Activated T-helper 1 cell treated with anti-CD3 and anti-CD28 coated beads, Interleukin-12 subunit alpha, Interleukin-12 subunit beta, Interleukin-2, Interleukin-4 antibody, amounts not matched to agents 30 ng/mL and 10 ng/mL and 1 ng/mL, durations not matched to agents 14 hours and 24 hours and 36 hours (primary cell): ENCODE measurements at places on chromosomes 7 and 10.

DNA sequence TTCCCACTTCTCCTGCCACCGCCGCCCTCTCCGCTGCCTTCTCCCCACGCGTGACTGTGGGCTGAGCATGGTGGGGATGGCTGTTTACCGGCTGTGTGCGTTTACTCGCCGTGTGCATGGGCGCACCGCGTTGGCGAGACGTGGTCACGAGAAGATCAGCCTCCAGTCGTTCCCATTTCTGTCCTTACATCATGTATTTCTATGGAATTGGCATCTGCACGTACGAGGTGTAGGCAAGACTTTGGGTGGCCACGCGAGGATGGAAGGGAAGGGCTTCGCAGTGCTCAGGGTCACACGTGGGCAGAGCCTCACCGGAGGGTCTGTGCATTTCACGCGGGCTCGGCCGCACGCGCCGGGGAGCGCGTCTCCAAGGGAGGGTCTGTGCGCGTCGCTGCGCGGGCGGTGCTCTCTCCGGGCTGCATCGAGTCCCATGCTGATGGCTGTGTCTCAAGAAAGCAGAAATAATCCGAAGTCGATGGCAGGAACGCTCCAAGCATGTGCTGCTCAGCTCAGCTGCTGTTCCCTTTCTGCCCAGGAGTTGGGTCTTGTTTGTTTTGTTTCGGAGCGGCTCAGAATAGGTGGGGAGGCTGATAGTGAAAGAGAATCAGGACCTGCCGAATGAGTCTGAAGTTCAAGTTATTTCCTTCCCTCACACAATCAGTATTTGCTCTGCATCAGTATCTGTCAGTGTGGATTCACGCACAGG lies 973 bp downstream of the CAMK1D start:
- H3K4me3 ChIP-seq: peak overlapping the region; percentile 90
- no peaks in the 10 kb centered on the region for H3K36me3 ChIP-seq
- peaks cover 31% of the 10 kb centered on the region for H3K4me1 ChIP-seq
- H3K27ac ChIP-seq: peak overlapping the region; percentile 89
- peak; percentile 43 for DNase-seq
- H3K27me3 ChIP-seq: peaks cover 57% of the 10 kb centered on the region

GRCh38 chr7:77727936-77728701 lies 31.9 kb downstream of the RSBN1L start:
- peaks cover 29% of the 10 kb centered on the region for H3K4me1 ChIP-seq
- H3K27me3 ChIP-seq: no peaks in the 10 kb centered on the region
- DNase-seq: no peak
- H3K27ac ChIP-seq: no peak overlapping the region
- no peak overlapping the region for H3K4me3 ChIP-seq

GRCh38 chr10:102579328-102579727 lies 65.0 kb upstream of the TRIM8 start:
- H3K27me3 ChIP-seq: no peaks in the 10 kb centered on the region
- H3K27ac ChIP-seq: no peak overlapping the region

GRCh38 chr10:73517166-73517888 lies 21.5 kb upstream of the PPP3CB start:
- peaks cover 1% of the 10 kb centered on the region for H3K27me3 ChIP-seq
- H3K4me1 ChIP-seq: peaks cover 9% of the 10 kb centered on the region
- H3K4me3 ChIP-seq: no peak overlapping the region
- H3K27ac ChIP-seq: no peak overlapping the region
- DNase-seq: no peak
- peaks cover 1% of the 10 kb centered on the region for H3K36me3 ChIP-seq

GRCh38 chr10:11573497-11573896 lies 38.0 kb downstream of the USP6NL start:
- H3K27me3 ChIP-seq: peaks cover 22% of the 10 kb centered on the region
- DNase-seq: no peak
- no peak overlapping the region for H3K27ac ChIP-seq
- no peaks in the 10 kb centered on the region for H3K4me1 ChIP-seq
- no peak overlapping the region for H3K4me3 ChIP-seq

DNA sequence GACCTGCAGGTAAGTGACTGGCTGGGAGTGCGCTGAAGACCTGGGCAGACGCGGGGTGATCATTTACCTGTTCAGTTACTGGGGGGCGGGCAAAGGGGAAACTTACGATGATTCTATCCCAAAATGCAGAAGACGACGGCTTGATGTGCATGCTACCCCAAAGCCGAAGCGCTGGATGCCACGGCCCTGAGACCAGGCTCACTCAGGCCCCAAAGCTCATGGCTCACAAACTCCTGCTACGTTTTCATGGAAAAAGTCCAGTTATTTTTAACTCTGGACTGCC lies 200.6 kb downstream of the DIP2C start:
- no peak overlapping the region for H3K4me3 ChIP-seq
- H3K27me3 ChIP-seq: peaks cover 3% of the 10 kb centered on the region
- H3K36me3 ChIP-seq: no peaks in the 10 kb centered on the region
- peaks cover 5% of the 10 kb centered on the region for H3K4me1 ChIP-seq
- no peak for DNase-seq
- no peak overlapping the region for H3K27ac ChIP-seq

DNA sequence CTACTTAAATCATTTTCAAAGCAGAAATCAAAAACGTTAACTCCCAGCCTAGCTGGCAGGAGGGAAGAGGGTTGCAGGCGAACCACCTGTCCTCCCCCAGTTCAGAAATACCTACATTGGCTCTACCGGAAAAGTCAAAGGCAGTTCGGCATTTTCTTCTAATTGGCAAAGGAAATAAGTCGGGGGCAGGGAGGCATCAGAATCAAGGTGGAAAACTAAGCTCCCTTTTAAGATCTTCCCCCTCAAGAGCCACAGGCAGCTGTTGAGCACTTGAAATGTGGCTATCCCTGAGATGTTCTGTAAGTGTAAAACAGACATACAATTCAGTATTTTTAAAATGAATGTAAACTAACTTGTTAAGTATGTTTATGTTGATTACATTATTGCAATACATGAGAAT lies 957 bp upstream of the ELMO1 start:
- peaks cover 14% of the 10 kb centered on the region for H3K36me3 ChIP-seq
- peak overlapping the region; percentile 97 for H3K27ac ChIP-seq
- DNase-seq: no peak
- peaks cover 48% of the 10 kb centered on the region for H3K4me1 ChIP-seq

- peaks cover 6% of the 10 kb centered on the region for H3K4me1 ChIP-seq
- H3K27ac ChIP-seq: no peak overlapping the region
- DNase-seq: no peak
- peaks cover 57% of the 10 kb centered on the region for H3K27me3 ChIP-seq
- H3K36me3 ChIP-seq: no peaks in the 10 kb centered on the region
- H3K4me3 ChIP-seq: peak overlapping the region; percentile 41
Measured at GRCh38 chr10:71217266-71218045, 5.1 kb downstream of the UNC5B start.

- no peak for DNase-seq
- no peaks in the 10 kb centered on the region for H3K36me3 ChIP-seq
- peaks cover 25% of the 10 kb centered on the region for H3K4me1 ChIP-seq
Measured at GRCh38 chr10:3485057-3485686, 299.8 kb downstream of the KLF6 start.

DNA sequence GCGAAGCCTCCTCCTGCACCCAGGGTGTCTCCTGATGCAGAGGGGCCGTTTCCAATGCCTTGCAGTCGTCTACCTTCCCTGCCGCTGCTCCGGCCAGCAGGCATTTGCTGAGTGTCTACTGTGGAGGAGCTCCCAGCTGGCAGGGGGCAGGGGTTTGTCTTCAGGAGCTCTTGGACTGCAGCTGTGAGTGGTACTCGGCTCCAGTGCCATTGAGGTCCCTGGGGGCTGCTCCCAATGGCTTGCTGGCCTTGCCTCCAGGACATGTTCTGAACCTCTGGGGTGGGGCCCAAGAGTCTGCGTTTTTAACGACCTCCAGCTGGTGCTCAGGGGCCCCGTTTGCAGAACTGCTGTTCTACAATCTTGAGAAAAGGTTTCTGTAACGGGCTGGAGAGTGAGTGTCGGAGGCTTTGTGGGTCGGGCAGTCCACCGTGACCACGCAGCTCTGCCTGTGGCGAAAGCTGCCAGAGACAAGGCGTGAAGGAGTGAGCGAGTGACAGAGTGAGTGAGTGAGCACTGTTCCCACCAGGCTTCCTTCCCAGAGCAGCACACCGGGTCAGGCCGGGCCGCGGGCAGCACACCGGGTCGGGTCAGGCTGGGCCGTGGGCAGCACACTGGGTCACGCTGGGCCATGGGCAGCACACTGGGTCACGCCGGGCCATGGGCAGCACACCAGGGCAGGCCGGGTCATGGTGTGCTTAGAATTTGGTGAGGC lies 520.2 kb downstream of the PTPRN2 start:
- H3K36me3 ChIP-seq: no peaks in the 10 kb centered on the region
- DNase-seq: no peak
- no peaks in the 10 kb centered on the region for H3K4me1 ChIP-seq
- H3K27ac ChIP-seq: no peak overlapping the region

DNA sequence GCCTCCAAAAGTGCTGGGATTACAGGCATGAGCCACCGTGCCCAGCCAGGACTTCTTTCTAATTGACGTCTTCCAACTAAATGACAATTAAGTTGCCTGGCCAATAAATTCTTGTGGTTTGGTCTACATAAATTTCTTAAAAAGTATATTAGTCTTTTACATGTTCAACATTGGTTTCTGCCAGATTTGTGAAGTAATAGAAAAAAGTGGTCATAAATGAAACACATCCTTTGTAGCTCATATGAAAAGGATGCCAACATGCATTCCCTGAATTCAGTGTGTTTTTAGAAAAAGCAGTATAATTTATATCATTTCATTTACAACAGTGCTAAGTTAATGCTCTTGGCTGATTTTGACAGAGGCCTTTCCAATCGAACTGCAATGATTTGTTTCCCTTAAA lies 215.0 kb downstream of the TAX1BP1 start:
- H3K4me3 ChIP-seq: no peak overlapping the region
- peaks cover 8% of the 10 kb centered on the region for H3K27me3 ChIP-seq
- H3K4me1 ChIP-seq: no peaks in the 10 kb centered on the region
- no peak overlapping the region for H3K27ac ChIP-seq
- no peak for DNase-seq

DNA sequence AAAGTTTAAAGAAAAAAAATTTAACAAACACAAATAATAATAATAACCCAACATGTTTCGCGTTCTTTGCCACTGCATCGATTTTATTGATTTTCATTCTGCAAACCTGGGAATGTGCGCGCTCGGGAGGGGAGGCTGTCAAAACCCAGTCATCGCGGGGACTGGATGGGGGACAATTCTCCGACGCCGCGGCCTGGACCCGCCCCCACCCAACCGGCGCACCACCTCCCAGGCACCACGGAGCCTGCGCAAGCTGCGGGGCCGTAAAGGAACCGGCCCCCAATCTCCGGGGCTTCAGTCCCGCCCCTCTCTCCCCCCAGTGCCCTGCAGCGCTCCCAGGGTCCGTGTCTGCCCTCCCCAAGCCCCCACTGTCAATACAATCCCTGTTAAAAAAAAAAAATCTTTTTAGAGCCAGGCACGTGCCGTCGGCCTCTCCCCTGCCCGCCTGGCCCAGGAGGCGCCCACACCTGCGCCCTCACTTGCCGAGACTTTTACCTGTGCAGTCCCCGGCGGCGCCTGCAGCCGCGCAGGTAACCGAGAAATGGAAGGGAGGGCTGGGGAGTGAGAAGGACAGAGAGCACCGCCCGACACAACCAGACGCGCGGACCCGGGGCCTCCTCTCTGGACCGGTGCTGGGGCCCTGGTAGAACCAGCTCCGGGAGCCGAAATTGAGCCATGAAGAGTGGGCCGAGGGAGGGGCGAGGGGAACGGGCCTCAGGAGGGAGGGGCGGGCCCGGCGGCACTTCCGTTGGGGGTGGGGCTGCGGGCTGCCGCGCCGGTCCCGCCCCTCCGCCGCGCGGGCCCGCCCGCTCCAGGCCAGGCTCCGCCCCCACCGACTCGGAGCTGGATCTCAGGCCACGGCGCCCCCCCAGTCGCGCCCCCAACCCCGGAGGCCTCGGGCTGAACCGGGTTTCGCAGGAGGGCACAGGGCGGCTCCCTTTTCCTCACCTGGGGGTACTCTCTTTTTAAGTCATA lies 7.6 kb upstream of the ZNF503 start:
- peaks cover 5% of the 10 kb centered on the region for H3K36me3 ChIP-seq
- H3K4me3 ChIP-seq: peak overlapping the region; percentile 64
- no peak for DNase-seq
- peaks cover 59% of the 10 kb centered on the region for H3K27me3 ChIP-seq

GRCh38 chr7:87391020-87391701 lies 45.7 kb downstream of the CROT start:
- DNase-seq: no peak
- H3K36me3 ChIP-seq: peaks cover 45% of the 10 kb centered on the region
- H3K4me1 ChIP-seq: peaks cover 24% of the 10 kb centered on the region
- H3K4me3 ChIP-seq: no peak overlapping the region
- no peaks in the 10 kb centered on the region for H3K27me3 ChIP-seq

- H3K27me3 ChIP-seq: peaks cover 7% of the 10 kb centered on the region
- DNase-seq: no peak
- H3K27ac ChIP-seq: no peak overlapping the region
- no peak overlapping the region for H3K4me3 ChIP-seq
Measured at GRCh38 chr10:88243202-88243744, 339.8 kb downstream of the RNLS start.

DNA sequence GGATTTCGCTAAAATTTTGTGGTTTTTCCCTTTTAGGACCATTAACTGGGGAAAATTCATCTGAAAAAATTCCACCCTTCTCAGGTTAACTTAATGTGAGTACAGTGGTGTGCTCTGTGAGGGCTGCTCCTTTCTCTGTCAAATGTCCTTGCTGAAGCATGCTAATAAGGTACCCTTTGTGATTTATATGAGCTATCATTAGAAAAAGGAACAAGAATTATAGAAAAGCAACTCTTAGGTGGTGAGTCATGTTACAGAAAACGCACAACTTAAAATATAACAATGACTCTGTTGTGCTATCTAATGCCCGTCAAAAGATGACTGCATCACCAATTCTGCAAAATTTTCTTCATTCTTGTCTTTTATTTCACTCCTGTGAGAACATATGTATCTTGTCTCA lies 162.0 kb upstream of the MAGI2 start:
- no peak for DNase-seq
- H3K4me1 ChIP-seq: no peaks in the 10 kb centered on the region
- H3K36me3 ChIP-seq: no peaks in the 10 kb centered on the region
- peaks cover 1% of the 10 kb centered on the region for H3K27me3 ChIP-seq
- H3K27ac ChIP-seq: no peak overlapping the region

DNA sequence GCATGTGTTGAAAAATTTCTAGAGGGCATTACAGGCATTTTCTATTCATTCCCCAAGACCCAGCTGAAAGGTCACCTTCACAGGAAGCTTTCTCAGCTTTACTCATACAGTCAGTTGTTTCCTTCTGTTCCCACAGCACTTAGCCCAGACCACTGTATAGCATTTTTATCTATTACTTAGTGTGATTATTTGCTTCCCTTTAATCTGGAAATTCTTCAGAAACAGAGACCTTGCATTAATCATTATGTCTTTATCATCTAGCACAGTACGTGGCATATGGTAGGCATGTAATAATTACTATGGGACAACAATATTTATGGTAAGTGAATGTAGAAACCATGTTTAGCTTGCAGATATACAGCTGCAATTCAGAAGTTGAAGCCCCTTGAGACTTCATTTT lies 38.2 kb upstream of the CDK6 start:
- DNase-seq: no peak
- H3K27me3 ChIP-seq: no peaks in the 10 kb centered on the region
- no peak overlapping the region for H3K4me3 ChIP-seq
- H3K36me3 ChIP-seq: peaks cover 12% of the 10 kb centered on the region
- peak overlapping the region; percentile 68 for H3K27ac ChIP-seq

GRCh38 chr7:110090110-110090820 lies 1000.7 kb upstream of the LRRN3 start:
- H3K4me1 ChIP-seq: no peaks in the 10 kb centered on the region
- no peak for DNase-seq

GRCh38 chr10:78510566-78511323 lies 477.1 kb downstream of the RPS24 start:
- no peak for DNase-seq
- H3K4me1 ChIP-seq: peaks cover 3% of the 10 kb centered on the region
- no peaks in the 10 kb centered on the region for H3K27me3 ChIP-seq

GRCh38 chr7:55202150-55202913 lies 162.8 kb upstream of the LANCL2 start:
- H3K4me1 ChIP-seq: no peaks in the 10 kb centered on the region
- H3K36me3 ChIP-seq: no peaks in the 10 kb centered on the region
- no peak overlapping the region for H3K27ac ChIP-seq
- no peak for DNase-seq
